ENCODE measurements at places on chromosomes 7 and 10. TPM values are rescaled to one million over a fixed set of nuclear protein-coding genes. Genes with fewer than 3 reads are reported as not detected.

The OGA gene
- 69.0 TPM for total RNA-seq

The CYP2C19 gene
- not detected for total RNA-seq

The OR2A42 gene
- not detected for total RNA-seq

The ARMC3 gene
- 1.1 TPM for total RNA-seq

The FOXI2 gene
- total RNA-seq: not detected

The TMEM229A gene
- not detected for total RNA-seq

The MYPN gene
- total RNA-seq: 2.0 TPM

The IGFBP3 gene
- total RNA-seq: 190 TPM

The SPAM1 gene
- total RNA-seq: not detected

The NEUROD6 gene
- not detected for total RNA-seq

The NOC3L gene
- total RNA-seq: 24.4 TPM

The LCOR gene
- total RNA-seq: 9.2 TPM

The TRIM50 gene
- not detected for total RNA-seq

The TMEM236 gene
- total RNA-seq: 0.05 TPM

The NEBL gene
- total RNA-seq: 8.5 TPM

The ARMH3 gene
- total RNA-seq: 10.9 TPM

The WDR86 gene
- 0.15 TPM for total RNA-seq

The FFAR4 gene
- total RNA-seq: 0.30 TPM

The SLC18A2 gene
- total RNA-seq: 0.03 TPM

The MORN4 gene
- 6.7 TPM for total RNA-seq

The CCL24 gene
- not detected for total RNA-seq

The PDK4 gene
- 10.3 TPM for total RNA-seq

The C10orf67 gene
- 0.17 TPM for total RNA-seq

The PCLO gene
- 0.88 TPM for total RNA-seq

The GJD4 gene
- not detected for total RNA-seq

The CCDC7 gene
- total RNA-seq: 1.0 TPM

The SLC26A5 gene
- total RNA-seq: not detected

The VIPR2 gene
- total RNA-seq: 0.03 TPM

The C10orf53 gene
- not detected for total RNA-seq

Data from A549 treated with GW870086 at 1 μM for 4 hours (cell line).